ENCODE measurements at places on chromosomes 2 and 18.

GRCh38 chr2:85376291-85377065 lies 21.9 kb downstream of the ELMOD3 start:
- no peak for DNase-seq

DNA sequence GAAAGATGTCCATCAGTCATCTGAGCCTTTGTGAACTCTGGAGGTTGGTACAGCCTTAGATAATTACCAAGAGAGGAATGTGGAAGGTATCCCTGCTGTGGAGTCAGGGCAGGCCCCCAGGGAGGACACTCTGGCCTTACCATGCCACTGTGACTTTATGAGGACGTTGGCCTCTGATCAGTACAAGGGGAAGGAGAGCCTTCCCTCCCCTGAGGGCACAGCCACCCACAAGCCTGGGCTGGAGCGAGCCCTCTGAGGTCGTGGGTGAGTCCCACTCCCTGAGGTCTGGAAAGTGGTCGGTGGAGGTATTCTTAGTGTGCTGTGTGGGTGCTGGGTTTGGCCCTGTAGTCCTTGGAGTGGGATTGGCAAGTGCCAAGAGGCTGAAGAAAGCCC lies 91.6 kb downstream of the STPG4 start:
- DNase-seq: no peak

DNA sequence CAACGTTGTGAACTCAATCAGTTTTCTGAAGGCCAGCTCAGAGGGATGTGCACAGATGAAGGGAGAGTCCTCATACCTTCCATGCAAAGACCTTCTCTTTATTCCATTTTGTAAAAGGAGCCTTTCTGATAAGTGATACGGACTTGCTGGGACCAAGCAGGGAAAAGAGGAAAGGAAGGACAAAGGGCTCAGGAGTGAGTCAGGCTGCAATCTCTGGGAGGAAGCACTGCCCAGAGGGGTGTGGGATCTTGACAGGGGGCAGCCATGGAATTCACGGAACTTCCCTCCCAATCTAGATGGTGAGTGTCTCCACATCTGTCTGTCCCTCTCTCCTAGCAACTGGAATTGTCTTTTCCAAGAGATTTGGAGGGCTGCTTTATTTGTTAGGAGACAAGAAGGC lies 281.4 kb upstream of the CELF4 start:
- DNase-seq: no peak

- no peak for DNase-seq
Measured at GRCh38 chr2:134818321-134818720, 20.1 kb upstream of the ACMSD start.

GRCh38 chr2:101976891-101977290 lies 14.9 kb upstream of the IL1R2 start:
- DNase-seq: no peak

- no peak for DNase-seq
Measured at GRCh38 chr2:213152065-213152794, 818 bp upstream of the IKZF2 start.

DNA sequence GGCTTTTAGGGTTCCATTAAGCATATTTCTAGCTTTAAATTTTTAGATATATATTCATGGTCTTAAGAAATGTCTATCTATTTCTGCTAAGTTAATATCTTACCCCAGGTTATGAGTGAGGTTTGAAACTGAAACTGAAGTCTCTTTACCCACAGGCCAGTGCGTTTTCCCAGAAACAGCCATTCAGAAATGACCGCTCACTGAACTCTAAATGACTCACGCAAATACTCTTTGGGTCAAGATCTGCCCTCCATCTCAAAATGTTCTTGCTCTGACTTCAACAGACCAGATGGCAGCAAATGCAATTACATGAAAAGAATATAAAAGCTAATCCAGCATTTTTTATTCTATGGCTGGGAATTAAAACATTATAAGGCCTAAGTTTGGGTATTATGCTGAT lies 315.2 kb downstream of the TDRD15 start:
- DNase-seq: no peak

- no peak for DNase-seq
Measured at GRCh38 chr2:157486596-157487270, 42.8 kb upstream of the CYTIP start.

DNA sequence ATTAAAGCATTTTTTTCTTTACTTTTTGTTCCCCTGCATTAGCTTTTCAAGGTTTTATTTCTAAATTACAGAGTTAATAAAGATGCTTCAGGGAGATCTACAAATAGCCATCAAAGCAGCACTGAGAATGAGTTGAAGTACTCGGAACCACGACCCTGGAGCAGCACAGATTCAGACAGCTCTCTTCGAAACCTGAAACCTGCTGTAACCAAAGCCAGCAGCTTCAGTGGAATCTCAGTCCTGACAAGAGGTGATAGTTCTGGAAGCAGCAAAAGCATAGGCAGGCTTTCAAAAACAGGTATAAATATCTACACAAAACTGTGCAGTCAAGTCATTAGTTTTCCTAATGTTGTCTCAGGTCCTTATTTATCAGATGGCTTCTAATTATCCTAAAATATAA lies 102.8 kb upstream of the UBXN4 start:
- no peak for DNase-seq

DNA sequence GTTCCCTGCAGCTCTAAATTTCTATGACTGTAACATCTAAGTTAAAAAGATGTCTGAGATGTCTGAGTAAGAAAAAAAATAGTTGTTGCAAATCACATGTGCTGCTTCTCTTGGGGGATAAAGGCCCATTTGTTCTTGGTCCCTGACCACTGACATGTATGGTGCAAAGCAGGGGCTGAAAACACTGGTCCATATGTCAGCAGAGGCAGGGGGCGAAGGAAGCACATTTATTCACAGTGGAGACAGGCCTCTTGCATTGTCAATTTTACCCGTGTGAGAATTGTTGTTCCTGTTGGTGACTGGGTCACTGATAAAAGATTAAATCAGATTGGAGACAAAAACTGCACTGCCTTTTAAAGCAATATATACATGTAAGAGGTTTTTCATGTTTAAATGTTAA lies 38.8 kb downstream of the PRKCE start:
- DNase-seq: no peak
